Right renal cortex interstitium (tissue), 3 donors: ENCODE measurements at places on chromosomes 6 and 20. TPM values are rescaled to one million over a fixed set of nuclear protein-coding genes. Genes with fewer than 3 reads are reported as not detected.

The TRIM40 gene
- 0.10 TPM for polyA plus RNA-seq

The VARS2 gene
- 25.6 TPM for polyA plus RNA-seq

DNA sequence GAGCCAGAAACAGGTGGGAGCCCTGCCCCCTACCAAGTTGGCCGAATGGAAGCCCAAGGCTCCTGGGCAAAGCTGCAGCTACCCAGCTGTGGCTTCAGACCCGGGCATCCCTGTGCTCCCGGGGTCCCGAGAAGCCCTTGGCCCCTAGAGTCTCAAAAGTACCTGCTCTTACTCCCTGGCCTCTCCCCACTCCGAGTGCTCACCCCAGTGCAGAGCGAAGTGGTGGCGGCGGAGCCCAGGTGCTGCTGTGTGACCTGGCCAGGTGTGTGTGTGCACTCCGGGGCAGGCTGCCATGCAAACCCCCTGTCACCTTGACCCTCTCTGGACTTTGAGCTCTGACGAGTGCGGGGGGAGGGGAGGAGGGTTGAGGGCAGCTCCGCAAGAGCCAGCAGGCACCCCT lies 493.8 kb upstream of the MANEA start:
- no peak for DNase-seq

GRCh38 chr6:104699593-104700329 lies 160.0 kb downstream of the HACE1 start:
- no peak for DNase-seq

The PKIB gene
- polyA plus RNA-seq, result 1.8 TPM

The HLA-DOA gene
- 5.2 TPM for polyA plus RNA-seq

The SIGLEC1 gene
- polyA plus RNA-seq, result 0.60 TPM

DNA sequence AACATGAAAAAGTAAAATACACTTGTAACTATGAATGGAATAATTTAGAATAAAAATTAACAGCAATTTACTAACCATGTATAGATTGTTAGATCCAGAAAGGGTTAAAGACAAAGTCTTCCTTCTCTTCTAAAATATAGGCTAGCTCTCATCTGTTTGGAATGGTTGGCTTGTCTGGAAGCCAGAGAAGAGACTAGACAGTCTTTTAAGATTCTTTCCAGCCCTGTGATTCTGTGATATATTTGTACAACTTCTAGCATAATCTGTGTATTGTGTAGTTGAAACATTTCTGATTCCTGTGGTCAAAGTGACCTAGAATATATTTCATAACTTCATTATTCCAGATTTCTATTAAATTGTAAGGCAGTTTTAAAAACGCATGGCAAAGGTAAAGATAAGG lies 196.6 kb downstream of the UST start:
- no peak for DNase-seq

DNA sequence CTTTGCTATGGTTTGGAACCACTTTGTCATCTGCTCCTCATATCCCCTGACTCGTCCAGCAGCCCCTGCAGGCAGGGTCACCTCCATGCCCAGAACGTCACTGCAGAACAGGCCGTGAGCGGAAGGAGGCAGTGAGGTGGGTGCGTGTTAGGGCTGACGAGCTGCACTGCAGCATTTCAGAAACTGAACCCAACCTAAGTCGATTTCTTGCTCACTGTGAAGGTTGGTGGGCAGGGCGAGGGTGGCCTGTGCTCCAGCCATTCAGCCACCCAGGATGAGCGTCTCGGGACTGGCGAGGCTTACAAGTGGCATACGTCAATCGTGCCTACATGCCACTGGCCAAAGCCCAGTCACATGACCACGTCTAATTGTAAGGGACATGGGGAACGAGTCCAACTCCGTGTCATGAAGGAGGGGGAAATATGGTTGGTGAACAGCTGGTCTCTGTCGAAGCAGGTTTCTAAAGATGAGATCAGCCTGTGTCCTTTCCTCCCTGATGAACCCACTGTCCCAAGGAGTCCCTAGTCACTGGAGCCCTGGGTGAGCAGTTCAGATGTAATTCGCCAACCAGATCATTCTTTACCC lies 289.1 kb downstream of the TAF4 start:
- DNase-seq, result no peak

The SLC22A2 gene
- polyA plus RNA-seq, result 14.5 TPM

- no peak for DNase-seq
These were observed 83.5 kb upstream of the TMEM181 start for GRCh38 chr6:158476389-158476788.
